ENCODE measurements at places on chromosomes 5 and 9. TPM values are rescaled to one million over a fixed set of nuclear protein-coding genes. Genes with fewer than 3 reads are reported as not detected.
A peak's percentile ranks its signal among the peaks of the same experiment; 100 is the strongest.

- DNase-seq, result no peak
These were observed 4.9 kb upstream of the FYB1 start for GRCh38 chr5:39224196-39224761.

The INSL6 gene
- total RNA-seq, result not detected

DNA sequence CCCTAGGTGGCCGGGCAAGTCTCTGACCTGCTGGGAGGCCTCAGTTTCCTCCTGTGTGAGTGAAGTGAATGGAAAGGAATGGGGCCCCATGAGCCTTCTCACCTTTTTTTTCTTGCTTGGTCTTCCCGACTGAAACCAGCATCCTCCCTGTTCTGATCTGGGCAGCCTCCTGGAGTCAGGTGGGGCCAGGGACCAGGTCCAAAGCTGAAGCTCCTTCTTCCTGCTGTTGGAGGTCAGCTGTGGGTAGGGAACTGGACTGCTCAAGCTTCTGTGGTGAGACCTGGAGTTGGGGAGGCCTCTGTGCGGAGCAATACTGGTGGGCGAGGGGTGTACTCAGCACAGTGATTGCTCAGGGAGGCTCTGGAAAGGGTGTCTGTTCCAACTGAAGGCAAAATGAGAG, 99.7 kb downstream of the PCSK1 start:
- no peak for DNase-seq

DNA sequence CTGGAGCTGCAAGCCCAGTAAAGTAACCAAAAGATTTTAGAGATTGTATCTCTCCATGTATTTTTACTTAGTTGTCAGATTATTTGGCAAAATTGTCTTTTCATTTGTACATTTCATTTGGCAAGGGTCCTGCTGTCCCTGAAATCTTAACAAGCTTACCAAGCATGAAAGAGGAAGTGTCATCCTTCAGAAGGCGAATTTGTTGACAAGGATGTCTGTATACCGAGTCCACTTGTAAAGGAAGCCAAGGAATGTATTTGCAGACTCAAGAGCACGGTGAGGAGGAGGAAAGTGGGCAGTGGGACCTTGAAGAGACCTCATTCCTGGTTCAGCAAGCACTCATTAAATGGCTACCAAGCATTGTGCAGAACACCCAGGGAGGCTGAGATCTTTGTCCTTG, 7.5 kb upstream of the OTULINL start:
- DNase-seq, result no peak

DNA sequence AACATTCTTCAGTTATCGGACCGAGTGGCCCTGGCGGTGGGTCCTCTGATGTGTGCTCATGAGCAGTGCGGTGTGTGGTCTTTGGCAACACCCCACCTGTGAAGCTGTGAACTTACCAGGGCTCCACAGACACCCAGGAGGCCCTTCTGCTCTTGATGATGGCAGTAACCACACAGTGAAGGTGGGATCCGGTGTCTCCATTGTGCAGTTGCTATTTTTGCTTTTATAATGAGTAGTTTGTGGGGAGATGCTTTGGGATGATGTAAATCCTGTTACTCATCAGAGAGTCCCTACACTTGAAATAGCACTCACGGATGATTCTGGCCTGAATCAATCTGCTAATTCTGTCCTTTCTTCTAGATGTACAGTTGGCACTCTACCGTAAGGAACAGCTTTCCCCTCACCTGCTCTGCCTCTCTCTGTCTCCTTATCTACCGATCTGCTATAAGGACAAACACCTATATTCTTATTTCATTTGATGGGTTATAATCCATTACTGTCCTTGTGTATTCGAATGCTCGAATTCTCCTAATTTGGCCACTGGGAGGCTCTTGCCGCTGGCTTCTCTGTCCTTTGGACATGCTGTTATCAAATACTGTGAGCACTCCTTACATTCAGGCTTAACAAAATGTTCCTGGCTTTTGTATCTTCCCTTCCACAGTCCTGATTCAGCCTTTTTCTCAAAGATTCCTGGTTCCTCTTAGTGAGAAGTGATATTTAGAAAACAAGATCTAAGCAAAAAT, 20.2 kb downstream of the ATPSCKMT start:
- DNase-seq, result no peak

The OR1J4 gene
- total RNA-seq, result not detected

- DNase-seq, result no peak
These were observed 48.0 kb downstream of the SHLD3 start for GRCh38 chr5:65672796-65673195.

The CNTNAP3 gene
- total RNA-seq, result 6.4 TPM

GRCh38 chr5:71533615-71534014, 53.5 kb upstream of the MCCC2 start:
- no peak for DNase-seq

The OR1L1 gene
- not detected for total RNA-seq

The BTNL3 gene
- total RNA-seq, result 0.50 TPM

DNA sequence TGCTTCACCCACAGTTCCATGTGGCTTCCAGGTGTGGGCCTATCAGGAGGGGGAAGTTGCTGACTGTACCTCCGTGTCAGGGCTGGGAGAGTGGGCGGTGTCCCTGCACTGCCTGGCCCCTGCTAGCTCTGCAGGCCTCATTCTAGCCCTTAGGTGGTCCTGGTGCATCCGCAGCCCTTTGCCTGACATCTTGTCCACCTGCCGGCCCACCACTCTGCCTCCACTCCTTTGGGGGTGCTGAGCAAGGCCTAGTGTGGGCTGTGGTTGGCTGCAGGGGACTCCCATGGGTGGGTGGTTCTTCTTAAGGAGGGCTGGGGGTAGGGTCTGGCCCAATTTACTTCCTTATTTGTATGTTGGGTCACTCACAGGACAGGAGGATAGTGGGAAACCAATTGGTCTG, 66.9 kb downstream of the HSPA4 start:
- DNase-seq, result no peak

DNA sequence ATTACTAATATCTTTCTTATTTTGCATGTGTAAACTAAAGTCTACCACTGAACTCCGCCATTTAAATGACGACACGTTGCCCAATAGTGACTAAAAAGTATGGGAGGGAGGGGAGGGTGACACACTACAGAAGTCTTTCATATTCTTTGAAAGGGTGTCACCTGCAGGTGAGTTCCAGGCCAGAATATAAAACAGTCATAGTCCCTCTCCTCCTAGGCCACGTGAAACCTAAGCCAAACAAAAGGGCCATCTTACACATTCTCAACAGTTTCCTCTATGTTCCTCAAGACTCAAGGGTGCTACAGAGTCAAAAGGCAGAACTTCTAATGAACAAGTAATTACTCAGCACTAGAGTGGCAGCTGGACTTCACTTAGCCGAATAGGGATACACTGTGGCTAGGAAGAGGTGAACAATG, 6.4 kb downstream of the CEMIP2 start:
- DNase-seq, result no peak

GRCh38 chr9:111632060-111632459, 926 bp downstream of the DNAJC25 start:
- no peak for DNase-seq

- DNase-seq, result no peak
These were observed 51.9 kb downstream of the COL27A1 start for GRCh38 chr9:114207034-114207810.

GRCh38 chr5:136162008-136162407, 29.4 kb downstream of the SMAD5 start:
- DNase-seq, result no peak

- no peak for DNase-seq
These were observed 32.8 kb upstream of the ZSWIM6 start for GRCh38 chr5:61299261-61299681.

DNA sequence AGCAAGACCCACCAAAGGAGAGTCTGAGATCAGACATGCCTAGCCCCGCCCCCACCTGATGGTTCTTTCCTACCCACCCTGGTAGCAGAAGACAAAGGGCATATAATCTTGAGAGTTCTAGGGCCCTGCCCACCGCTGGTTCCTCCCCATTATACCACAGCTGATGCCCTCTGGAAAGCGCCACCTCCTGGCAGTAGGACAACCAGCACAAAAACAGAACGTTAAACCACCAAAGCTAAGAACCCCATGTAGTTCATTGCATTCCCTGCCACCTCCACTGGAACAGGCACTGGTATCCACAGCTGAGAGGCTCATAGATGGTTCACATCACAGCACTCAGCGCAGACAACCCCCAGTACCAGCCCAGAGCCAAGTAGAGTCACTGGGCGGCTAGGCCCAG, 81.2 kb upstream of the TRPC7 start:
- DNase-seq, result no peak

DNA sequence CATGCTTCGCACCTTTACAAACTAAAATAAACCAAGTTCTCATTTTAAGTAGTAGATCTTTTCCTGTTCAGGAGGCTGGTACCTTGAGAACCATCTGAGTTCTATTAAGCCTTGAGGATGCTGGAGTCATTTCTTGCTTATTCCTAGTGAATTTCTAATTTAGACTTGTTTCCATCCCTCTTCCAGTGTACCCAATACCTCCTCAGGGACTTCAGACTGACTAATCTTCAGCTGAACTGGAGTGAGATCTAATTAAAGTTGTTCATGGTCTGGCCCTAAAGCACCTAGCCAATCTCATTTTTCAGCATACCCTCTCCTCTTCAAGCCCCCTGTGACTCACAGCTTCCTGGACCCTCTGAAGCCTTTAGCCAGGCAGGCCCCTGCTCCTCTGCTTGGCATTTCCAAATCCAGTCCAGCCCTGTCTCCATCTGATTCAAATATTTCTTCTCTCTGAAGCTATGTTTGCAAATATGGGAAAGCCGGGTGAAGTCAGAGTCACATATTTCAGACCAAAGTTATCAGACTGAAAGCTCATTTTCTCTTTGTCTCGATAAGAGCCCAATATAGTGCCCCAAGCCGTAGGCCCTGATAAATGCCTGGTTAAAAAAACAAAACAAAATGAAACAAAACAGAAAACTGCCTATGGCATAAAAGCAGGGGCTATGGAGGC, 19.4 kb upstream of the TNFSF15 start:
- DNase-seq, result no peak

- no peak for DNase-seq
These were observed 839 bp downstream of the GABRG2 start for GRCh38 chr5:162068412-162068811.

The C5orf52 gene
- not detected for total RNA-seq

- DNase-seq, result no peak
These were observed 92.3 kb upstream of the COL5A1 start for GRCh38 chr9:134549336-134549735.

- DNase-seq, result no peak
These were observed 6.1 kb upstream of the C5orf58 start for GRCh38 chr5:170226661-170227060.

DNA sequence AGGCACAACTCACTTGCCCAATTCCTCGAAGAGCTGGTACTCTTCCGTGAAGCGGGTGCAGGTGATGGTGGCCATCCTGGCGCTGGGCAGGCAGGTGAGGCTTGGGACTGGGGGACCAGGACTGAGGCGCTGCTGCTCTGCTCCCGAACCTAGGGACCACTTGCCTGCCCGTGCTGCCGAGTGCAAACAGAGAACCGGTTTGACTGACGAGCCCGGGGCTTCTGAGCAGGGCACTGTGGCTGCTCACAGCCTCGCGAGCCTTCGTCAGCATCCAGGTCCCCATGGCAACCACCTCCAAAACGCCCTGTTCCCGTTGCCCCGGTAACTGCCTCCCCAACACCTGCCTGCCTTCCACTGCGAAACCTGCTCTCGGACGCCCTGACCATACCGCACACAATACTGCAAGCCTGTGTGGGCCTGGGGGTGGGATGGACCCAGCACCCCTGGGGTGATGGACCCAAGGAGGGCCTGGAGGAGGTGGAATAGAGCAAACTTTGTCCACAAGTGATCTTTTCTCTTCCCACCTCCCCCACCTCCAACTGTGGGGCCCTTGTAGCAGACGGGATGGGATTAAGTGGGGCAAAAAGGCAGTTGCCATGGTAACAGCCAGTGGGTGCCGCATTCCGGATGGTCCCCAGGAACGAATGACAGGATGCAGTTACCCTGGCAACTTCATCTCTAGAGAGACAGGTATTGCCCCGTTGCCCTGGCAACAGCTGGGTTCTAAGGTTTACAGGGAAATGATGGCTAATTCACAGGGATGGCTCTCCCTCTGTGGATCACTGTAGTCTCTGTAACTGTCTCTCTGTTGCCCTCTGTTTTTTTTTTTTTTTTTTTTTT, at the start of gene CAMK2A:
CAMK2A (minus strand) TSS at position 223 of the 840 bp plus-strand sequence; CDS start at position 75, 148 bp downstream.
- DNase-seq, result no peak

- DNase-seq, result peak; percentile 64
These were observed 149.8 kb upstream of the CDKN2B start for GRCh38 chr9:22158927-22159346.

Measured in omental fat pad (tissue), 4 donors.